ENCODE measurements at places on chromosomes 4 and X.

DNA sequence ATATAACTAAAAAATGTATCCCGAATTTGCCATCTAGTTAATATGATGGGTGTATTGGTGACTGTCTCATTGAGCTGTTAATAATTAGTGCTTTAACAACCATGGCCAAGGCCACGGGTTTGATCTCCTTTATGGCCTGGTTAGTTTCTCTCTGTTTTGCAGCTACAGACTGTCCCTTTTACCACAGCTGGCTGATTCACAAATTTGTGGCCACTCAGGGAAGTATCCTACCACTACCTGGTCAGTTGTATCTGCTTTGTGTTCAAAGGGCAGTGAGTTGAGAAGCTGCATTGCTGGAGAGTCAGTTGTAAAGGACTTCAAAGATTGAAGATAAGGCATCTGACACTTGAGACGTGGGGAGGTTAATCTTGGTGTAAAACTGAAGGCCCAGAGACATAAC lies 219.1 kb upstream of the BMP3 start:
- DNase-seq = no peak

- no peak for DNase-seq
Measured at GRCh38 chrX:87890437-87890836, 372.8 kb downstream of the KLHL4 start.

- peak; percentile 76 for DNase-seq
Measured at GRCh38 chr4:145623831-145624230, 4.6 kb downstream of the MMAA start.

- DNase-seq = no peak
Measured at GRCh38 chrX:133681421-133681820, 266.1 kb upstream of the GPC4 start.

GRCh38 chrX:20026278-20026677 lies 35.4 kb upstream of the BCLAF3 start:
- DNase-seq = peak; percentile 76

DNA sequence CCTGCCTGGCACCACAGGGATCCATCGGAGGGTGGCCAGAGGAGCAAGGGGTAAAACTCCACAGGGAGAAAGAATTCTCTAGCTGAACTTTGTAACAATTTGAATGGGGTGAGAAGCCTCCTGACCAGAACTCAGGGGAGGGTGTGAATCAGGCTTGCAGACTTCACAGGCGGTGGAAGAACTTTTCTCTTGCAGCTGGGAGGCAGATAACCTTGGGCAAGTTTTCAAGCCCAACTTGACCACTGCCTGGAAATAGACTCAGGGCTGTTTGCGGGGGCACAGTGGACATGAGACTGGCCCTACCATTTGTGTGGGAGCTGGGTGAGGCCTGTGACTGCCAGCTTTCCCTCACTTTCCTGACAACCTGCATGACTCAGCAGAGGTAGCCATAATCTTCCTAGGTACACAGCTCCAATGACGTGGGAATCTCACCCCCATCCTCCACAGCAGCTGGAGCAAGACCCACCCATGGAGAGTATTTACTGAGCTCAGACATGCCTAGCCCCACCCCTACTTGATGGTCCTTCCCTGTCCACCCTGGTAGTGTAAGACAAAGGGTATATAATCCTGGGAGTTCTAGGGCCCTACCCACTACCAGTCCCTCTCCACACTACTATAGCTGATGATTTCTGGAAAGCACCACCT lies 210.0 kb upstream of the AGTR2 start:
- no peak for DNase-seq

DNA sequence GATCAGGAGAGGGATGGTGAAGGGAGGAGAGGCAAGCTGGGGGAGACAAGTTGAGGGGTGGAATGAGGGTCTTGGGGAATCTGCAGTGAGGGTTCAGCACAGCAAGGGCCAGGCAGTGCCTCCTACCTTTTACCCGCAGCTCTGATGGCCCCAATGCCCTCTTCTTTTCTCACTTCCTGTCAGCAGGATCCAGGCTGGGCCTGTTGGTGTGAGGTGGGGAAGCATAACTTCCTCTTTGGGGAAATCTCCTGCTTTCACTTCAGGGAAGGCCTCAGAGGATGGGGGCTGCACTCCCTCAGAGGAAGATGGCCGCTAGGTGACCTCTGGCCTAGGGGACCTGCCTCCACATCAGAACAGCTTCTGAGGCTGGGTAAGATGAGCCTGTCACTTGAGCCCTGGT lies 36.5 kb downstream of the EFNB1 start:
- DNase-seq = no peak

- peak; percentile 55 for DNase-seq
Measured at GRCh38 chrX:24902806-24903205, 113.0 kb downstream of the ARX start.

All from fibroblast of skin of right biceps (primary cell).